ENCODE measurements at places on chromosomes 13 and 19.

GRCh38 chr19:10593820-10594637 is 6.9 kb upstream of the AP1M2 start:
- peak; percentile 56 for DNase-seq

GRCh38 chr19:41495589-41495988 is 52.6 kb downstream of the ERICH4 start:
- no peak for DNase-seq

DNA sequence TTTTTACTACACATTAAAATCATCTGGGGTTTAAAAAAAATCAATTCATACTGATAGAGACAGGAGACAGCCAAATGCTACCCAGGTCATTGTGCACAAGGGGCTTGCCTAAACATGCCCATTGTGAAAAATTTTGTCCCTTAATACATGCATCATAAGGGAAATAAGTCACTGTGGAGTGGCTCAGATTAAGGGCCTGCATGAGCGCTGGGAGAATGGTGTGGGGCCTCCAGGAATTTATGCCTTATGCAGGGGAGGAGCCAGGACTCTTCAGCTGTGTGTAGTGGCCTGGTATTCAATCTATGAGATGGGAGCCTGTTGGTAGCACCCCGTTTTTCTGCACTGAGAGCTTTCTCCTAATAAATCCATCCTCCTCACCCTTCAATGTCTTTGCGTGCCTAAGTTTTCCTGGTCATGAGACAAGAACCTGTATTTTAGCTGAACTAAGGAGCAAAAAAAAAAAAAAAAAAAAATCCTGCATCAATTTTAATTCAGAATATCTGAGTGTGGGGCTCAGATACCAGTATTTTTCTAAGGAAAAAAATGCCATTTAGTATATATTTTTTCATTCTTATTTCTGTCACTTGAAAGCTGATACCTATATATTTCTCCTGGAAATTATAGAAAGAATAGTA is 997.6 kb upstream of the ATXN8OS start:
- DNase-seq, result no peak

- no peak for DNase-seq
Observed at GRCh38 chr13:25178070-25178469, 6.0 kb upstream of the AMER2 start.

DNA sequence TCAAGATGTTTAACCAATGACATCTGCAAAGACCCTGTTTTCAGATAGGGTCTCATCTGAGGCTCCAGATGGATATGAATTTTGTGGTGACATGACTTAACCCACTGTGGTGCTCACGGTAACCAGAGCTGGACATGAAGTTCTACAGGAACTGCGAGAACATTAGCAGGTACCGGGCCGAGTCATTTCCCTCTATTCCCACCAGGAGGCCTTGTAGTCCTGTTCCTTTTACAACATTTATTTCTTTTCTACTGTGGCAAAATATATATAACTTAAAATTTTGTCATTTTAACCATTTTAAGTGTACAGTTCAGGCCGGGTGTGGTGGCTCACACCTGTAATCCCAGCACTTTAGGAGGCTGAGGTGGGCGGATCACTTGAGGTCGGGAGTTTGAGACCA is 7.6 kb upstream of the TSPAN16 start:
- no peak for DNase-seq

- DNase-seq, result no peak
Observed at GRCh38 chr13:39777021-39777420, 121.6 kb downstream of the COG6 start.

GRCh38 chr19:21593008-21593481 is 87.6 kb downstream of the ZNF429 start:
- no peak for DNase-seq

DNA sequence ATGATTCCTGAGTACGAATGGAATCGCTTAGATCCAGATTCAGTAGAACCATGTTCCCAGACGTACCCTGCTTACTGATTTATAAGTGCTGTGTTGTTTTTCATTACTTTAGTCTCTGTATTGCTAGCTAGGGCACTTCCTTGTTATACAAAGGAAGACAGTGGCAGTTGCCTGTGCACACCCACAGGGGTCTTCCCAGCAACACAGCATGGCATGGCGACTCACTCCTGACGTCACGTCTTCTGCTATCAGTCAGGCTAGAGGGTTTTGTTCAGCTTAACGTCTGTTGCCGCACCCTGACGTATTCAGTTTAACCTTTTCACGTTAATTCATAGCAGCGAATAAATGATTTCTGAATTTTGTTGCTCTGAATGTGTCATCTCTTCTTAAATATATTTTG is 295.1 kb downstream of the MYO16 start:
- DNase-seq, result no peak

- DNase-seq, result no peak
Observed at GRCh38 chr13:112688560-112689302, 1.1 kb upstream of the ATP11A start.

- no peak for DNase-seq
Observed at GRCh38 chr19:38060331-38060730, 153.3 kb downstream of the SIPA1L3 start.

- no peak for DNase-seq
Observed at GRCh38 chr13:51327961-51328360, 11.5 kb upstream of the SERPINE3 start.

DNA sequence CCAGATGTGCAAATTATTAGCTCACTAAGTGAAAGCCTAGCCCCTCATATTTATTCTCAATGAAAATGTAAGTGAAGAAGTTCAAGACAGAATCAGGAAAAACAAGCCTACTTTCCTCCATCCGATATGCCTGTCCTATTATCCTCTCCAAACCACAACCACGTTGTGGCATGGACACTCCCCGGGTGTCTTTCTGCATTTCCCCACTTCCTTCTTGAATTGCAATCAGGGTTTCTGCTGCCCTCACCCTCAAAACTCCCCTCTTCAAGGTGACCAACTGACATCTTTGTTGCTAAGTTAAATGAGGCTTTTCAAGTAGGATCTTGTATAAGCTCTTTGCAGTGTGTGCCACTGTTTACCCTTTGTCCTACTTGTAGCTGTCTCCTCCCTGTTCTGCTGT is 11.8 kb downstream of the SLC25A30 start:
- DNase-seq, result no peak

DNA sequence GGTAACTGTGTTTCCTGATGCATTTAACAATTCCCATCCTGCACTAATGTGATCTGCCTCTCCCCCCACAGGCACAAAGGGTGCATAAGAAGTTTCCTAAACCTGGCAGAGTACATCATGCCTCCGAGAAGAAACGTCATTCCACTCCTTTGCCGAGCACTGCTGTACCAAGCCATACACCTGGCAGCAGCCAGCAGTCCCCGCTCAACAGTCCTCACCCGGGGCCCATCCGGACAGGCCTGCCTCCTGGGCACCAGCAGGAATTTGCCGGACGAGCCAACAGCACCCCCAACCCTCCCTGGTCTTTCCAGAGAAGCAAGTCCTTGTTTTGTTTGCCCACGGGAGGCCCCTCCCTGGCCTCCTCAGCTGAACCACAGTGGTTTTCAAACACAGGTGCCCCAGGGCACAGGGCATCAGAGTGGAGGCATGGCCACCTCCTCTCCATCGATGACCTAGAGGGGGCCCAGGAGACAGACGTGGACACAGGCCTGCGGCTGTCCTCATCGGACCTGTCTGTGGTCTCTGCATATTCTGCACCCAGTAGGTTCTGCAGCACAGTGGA is 58.3 kb downstream of the FAM124A start:
- no peak for DNase-seq

GRCh38 chr13:109254274-109254673 is 532.1 kb downstream of the IRS2 start:
- no peak for DNase-seq

- DNase-seq, result no peak
Observed at GRCh38 chr13:38826182-38826813, 139.4 kb downstream of the FREM2 start.

DNA sequence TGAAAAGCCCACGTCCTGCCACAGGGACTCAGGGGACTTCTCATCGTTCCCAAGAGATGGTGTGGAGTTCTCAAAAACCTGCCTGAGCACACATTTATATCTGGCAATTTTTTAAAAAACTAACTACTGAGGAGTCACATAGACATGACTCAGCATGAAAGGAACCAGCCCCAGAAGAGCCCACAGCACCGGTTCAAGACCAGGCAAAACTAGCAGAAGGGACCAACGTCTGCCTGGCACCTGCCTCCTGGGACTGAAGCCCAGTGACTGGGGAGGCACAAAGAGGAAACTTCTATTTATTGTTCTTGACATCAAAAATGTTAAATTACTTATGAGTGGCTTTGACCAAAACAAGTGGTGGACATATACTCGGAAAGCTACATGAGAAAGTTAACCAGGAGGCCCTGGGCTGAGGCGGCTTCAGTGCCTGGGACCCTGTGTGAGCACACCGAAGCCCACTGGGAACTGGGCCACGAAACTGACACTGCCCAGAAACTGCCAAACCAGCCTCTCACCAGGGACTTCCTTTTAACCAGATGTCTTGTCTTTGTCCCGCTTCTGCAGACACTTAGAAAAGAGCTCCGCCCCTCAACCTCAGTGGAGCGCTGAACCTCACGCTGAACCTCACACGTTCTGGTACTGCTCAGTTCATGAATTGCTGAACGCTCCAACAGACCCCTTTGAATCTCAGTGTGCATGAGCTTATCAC is 25.7 kb downstream of the C13orf46 start:
- no peak for DNase-seq

GRCh38 chr19:2391118-2391725 is 31.2 kb downstream of the TMPRSS9 start:
- peak; percentile 19 for DNase-seq

DNA sequence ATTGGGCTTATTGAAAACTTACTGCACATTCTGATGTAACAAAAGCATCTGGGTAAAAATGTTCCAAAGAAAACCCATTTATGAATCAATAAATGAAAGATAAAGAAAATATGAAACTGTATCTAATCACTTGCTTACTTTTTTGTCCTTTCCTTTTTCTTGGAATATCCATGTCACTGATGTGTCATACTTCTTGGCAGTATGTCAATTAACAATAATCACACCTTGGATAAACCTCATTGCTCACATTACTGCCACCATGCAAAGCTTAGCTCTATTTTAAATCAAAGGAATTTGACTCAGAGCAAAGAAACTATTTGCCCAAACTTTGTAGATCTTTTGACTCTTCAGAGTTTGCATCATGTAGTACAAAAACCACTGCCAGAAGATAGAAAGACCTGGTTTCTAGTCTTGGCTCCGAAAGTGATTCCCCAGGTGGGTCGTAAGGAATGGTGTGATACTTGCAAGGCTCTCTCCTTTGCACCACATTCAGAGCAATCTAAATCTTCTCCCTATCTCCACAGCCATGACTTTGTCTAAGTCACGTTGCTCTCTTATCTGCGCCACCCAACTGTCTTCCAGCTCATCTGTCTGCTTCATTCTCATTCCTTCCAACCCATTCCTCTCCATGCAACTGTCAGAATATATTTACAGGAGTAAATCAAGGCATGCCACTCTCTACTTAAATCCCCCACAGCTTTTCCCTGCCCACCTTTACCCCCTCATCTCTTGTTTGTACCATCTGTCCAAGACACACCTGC is 311.9 kb downstream of the COG6 start:
- no peak for DNase-seq

DNA sequence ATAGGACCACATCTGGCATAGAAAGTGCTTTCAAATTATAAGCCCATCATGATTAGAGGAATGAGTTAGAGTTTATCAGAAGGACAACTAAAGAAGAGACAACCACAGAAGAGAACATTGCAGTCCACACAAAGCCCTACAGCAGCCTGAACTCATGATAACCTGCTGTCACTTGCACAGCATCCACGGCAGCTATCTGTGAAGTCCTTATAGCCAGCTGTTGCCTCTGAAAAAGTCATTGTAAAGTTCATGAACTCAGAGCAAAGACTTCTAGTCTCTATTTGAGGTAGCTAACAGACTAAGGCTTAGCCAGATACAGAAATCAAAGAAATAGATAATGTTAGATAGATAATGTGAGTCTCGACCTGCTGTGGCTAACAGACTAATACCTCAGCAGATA is 450.0 kb downstream of the KLF5 start:
- no peak for DNase-seq

DNA sequence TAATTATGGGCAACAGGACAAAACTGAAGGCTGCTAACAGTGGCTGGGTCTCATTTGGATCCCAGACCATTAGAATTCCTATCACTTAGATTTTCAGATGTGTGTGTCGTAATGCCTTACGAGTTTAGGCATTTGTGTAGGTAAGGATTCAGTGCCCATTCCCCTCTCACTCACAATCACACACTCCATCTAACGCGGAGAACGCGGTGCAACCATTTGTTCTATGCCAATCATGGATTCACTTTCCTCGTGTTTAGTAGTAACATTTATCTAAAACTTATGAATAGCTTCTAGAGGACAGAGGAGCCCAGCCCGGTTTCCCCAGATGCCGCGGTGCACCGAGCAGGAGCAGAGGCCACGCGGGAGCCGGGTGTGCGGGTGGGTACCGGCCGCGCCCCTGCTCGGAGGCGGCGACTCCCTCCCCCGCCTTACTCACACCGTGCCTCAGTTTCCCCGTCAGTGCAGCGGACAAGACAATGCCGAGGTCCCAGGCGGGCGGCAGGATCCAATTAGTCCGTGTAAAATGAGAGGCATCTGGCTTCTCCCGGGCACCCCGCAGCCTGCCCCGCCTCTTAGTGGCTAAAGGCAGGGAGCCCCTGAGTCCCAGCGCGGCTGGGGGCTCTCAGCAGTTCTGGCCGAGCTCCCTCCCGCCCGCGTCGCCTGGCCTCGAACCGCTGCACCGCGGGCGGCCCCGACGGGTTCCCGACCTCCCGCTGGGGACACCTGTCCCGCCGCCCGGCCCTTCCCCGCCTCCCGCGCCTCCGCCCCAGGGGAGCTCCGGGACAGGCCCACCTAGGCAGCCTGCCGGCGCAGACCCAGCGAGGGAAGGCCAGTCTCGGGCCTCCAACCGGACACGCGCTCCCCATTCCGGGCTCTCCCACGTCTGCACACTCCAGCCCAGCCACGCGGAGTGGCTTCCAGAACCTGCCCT is 5.9 kb upstream of the C1QTNF9B start:
- DNase-seq, result no peak

GRCh38 chr13:98664047-98664446 is 87.1 kb upstream of the STK24 start:
- DNase-seq, result no peak

GRCh38 chr19:4717191-4717965 is 6.3 kb downstream of the DPP9 start:
- no peak for DNase-seq

- no peak for DNase-seq
Observed at GRCh38 chr13:92054389-92054788, 656.0 kb downstream of the GPC5 start.

DNA sequence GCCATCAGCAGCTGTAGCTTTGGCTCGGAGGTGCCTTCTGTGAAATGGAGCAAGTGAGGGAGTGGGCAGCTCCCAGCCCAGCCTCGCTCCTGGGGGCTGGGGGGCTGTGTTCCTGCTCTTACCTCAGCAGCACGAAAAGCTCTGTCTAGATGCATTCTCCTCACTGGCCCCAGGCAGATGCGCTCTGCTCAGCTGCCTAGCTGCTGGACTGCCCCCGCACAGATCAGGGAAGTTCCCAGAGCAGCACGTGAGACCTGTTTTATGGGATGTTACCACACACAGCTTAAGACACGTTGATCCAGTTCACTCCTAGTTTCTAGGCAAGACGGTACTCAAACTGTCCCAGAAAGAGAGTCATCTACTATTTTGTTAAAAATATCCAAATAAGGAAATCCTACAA is 13.6 kb downstream of the LCP1 start:
- no peak for DNase-seq

- no peak for DNase-seq
Observed at GRCh38 chr13:24664726-24665409, 15.3 kb upstream of the ATP12A start.
